ENCODE measurements at places on chromosomes 3 and 15. TPM values are rescaled to one million over a fixed set of nuclear protein-coding genes. Genes with fewer than 3 reads are reported as not detected.

Gene SCN11A
- total RNA-seq = not detected

Gene PP2D1
- total RNA-seq = not detected

Gene TMC3
- total RNA-seq = not detected

Gene RAB43
- 5.8 TPM for total RNA-seq

Gene RBP2
- total RNA-seq = not detected

Gene MYZAP
- 1.2 TPM for total RNA-seq

Gene TRIM42
- not detected for total RNA-seq

Gene CELSR3
- 4.5 TPM for total RNA-seq

Gene EFCC1
- total RNA-seq = 0.03 TPM

Gene EIF4E3
- 3.4 TPM for total RNA-seq

Gene ACTRT3
- 2.5 TPM for total RNA-seq
